ENCODE measurements at places on chromosomes 2 and 18. TPM values are rescaled to one million over a fixed set of nuclear protein-coding genes. Genes with fewer than 3 reads are reported as not detected.
A peak's percentile ranks its signal among the peaks of the same experiment; 100 is the strongest.

Gene ADAM23
- total RNA-seq, result 6.1 TPM

Gene TFCP2L1
- total RNA-seq, result 21.1 TPM

Gene NOSTRIN
- 12.5 TPM for total RNA-seq

Gene BOLL
- total RNA-seq, result not detected

Gene EVX2
- total RNA-seq, result not detected

Gene DARS1
- total RNA-seq, result 57.5 TPM

Gene GCKR
- total RNA-seq, result 26.8 TPM

Gene PLGLB1
- not detected for total RNA-seq

Gene ALKAL2
- not detected for total RNA-seq

Gene STK11IP
- total RNA-seq, result 29.3 TPM

Gene RPRM
- 2.1 TPM for total RNA-seq

Gene CGREF1
- 9.3 TPM for total RNA-seq

GRCh38 chr18:10785798-10786197, 260.0 kb downstream of the NAPG start:
- no peak for DNase-seq

- no peak for DNase-seq
These were observed 149.3 kb downstream of the TTC32 start for GRCh38 chr2:19752500-19752899.

- DNase-seq, result no peak
These were observed 599.1 kb upstream of the FSHR start for GRCh38 chr2:49753344-49753985.

DNA sequence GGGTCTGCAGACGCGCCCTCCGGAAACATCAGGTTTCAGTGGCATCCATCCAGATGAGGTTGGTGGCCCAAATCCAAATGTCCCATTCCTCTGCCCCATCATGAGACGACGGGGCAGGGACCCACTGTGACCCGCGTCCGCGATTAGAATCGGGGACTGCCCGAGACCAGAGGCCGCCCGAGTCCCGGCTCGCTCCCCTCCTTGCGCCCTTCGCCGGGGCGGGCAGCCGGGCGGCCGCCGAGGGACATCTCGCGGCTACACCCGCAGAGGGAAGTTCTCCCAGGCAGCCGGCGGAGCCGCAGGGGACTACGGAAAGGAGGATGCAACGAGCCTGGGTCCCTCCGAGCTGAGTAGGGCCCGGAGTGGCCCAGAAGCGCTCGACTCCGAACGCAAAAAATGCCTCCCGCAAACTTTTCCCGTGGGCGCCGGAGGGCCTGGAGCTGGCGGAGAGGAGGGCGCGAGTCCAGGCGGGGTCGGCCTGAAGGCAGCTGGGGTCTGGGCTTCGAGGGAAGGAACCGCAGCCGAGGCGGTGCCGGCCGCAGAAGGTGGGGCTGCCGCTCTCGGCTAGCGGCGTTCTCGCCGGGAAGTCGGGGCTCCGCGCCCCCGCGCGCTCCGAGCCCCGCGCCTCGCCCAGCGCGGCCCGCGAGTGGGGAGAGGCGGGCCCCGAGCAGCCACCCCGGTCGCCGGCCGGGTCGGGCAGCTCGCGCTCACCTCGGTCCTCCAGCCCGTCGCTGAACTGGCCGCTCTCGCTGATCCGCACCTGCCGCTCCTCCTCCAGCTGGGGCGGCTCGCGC, 580 bp downstream of the TMEM163 start:
- DNase-seq, result peak; percentile 31

- DNase-seq, result no peak
These were observed 65.7 kb downstream of the RRM2 start for GRCh38 chr2:10188211-10188610.

DNA sequence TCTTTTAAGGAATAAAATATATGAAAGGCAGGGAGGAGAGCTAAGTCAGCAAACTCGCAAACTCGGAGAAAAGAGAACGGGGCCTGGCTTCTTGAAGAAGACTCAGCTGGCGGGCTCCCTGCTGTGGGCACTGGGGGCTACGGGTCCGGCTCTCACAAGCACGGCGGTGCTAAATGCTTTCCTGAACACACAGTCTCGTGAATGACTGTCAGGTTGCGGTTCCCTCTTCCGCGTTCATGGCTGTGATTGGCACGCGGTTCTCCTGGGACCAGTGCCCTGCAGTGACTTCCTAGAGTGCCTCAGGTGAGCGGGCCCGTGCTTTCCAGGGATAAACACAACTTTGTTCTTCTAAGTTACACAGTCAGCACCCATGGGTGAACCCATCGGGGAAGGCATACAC, 208.4 kb downstream of the HDAC4 start:
- no peak for DNase-seq

DNA sequence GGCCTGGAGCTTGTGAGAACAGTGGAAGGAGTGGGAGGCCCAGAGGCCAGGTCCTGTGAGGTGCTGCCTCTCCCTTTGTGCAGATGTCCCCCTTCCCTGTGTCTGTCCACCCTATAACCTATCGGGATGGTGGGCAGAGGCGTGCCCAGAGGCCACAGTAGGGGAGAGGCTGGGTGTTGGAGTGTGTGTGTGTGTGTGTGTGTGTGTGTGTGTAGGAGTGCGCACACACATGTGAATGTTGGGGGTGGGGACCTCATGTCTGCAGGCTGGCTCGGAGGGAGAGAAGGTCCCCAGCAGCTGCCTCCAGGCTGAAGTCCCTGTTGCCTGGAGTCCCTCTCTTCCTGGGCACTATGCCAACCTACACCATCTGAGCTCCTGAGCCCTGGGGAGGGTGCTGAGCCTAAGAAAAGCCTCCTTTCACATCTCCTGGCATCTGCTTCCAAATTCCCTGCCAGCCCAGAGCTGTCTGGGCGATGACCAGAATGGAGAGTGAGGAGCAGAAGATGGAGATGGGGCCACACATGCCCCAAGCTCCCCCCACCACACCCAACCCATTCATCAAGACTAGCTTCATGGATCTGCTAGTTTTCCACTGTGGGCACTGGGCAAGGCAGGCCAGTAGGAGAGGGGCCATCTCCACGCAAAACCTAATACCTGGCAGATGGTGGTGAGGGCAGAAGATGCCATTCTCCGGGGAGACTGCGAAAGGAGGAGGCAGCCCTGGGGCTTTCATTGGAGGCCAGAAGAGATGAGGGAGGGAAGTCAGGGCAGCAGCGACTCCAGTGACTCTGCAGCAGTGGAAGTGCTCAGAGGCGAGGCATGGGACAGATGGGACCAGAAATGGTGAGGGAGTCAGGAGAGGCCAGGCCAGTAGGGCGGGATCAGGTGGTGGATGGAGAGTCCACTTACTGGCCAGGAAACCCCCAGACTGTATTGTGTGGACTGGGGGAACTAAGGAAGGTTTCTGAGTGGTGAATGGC, 20.3 kb downstream of the KCNK3 start:
- DNase-seq, result no peak

- no peak for DNase-seq
These were observed 168.9 kb upstream of the RMP24 start for GRCh38 chr18:35803551-35803950.

- DNase-seq, result no peak
These were observed 135.9 kb upstream of the SERPINE2 start for GRCh38 chr2:224174990-224175389.

- no peak for DNase-seq
These were observed 162.7 kb downstream of the DYSF start for GRCh38 chr2:71615767-71616730.

GRCh38 chr2:181004647-181005325, 24.4 kb downstream of the UBE2E3 start:
- DNase-seq, result no peak

DNA sequence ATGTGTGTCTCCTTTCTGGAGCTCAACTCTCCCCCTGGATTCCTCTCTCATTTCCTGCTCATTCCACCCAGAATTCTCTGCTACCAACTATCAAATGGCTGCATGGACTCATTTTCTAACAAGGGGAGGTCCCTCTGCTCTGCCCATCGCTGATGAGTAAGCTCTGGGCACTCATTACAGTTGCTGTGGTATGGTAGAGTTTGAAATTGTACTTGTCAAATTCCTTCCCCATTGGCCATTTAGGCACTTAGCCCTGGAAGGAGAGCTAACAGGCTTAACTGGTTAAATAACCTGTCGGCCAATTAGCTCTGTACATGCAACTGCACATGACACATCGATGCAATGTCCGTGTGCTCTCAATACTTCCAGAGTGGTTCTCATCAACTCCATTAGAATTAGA, 20.4 kb downstream of the COL6A3 start:
- DNase-seq, result no peak

DNA sequence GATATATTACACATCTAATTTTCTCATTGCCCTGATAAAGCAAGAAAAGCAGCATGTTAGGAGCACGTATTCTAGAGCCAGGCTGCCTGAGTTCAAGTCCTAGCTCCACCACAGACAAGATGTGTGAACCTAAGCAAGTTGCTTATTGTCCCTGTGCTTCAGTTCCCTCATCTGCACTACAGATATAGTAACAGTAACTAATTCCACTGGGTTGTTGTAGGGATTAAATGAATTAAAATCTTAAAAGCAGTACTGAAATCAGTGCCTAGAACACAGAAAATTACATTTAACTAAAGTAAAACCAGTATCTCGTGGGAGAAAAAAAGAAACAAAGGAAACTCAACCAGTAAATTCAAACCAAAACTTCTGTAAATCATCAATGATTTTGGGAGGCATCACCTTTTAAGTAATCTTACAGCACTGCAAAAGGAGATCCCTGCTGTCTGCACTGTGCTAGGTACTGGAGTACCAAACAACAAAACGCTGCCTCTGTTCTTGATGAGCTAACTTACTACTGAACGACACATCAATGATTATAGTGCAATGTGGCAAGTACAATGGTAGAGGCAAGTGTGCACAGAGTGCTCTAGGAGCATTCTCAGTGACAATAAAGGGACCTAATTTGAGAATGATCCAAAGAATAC, 7.9 kb downstream of the MAP3K2 start:
- DNase-seq, result no peak

DNA sequence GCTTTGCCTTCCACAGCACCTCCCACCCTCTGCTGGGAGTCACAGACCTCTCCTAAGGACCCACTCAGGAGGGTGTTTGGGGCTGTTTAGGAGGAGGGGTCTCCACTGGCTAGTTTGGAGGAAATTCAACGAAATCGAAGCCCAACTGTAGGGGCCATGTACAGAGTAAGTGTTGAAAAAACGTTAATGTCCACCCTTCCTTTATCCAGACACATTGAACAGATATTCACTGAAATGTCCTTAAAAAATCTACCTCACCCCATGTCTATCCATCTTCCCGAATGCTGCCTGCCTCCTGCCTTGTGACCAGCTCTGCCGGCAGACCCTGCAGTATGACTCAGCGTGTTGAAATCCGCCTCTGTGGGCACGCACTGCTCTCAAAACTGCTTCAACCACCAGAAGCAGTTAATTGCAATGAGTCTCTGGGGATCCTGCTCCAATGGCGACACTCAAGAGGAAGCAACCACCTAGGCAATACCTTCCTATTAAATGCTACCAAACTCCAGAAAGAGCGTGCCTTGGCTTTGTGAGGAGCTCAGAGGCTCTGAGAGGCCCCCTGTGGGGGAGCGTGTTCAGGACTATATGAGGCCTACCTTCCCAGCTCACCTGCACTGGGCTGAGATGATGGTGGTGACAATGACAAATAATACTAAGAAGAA, 61.4 kb upstream of the RTN4 start:
- no peak for DNase-seq

GRCh38 chr2:219560037-219560892, 11.1 kb downstream of the OBSL1 start:
- peak; percentile 30 for DNase-seq

- DNase-seq, result no peak
These were observed 477.3 kb downstream of the LPIN1 start for GRCh38 chr2:12223732-12224131.

GRCh38 chr18:44924785-44925499, 244.3 kb downstream of the SETBP1 start:
- DNase-seq, result no peak

- no peak for DNase-seq
These were observed 86.2 kb downstream of the SMIM21 start for GRCh38 chr18:75341267-75341666.

- DNase-seq, result no peak
These were observed 371.6 kb upstream of the LRP1B start for GRCh38 chr2:142502402-142502801.

GRCh38 chr2:142937347-142937746, 59.9 kb downstream of the KYNU start:
- DNase-seq, result no peak

GRCh38 chr2:239830121-239831000, 194.8 kb downstream of the NDUFA10 start:
- DNase-seq, result no peak

GRCh38 chr2:224395620-224396390, 6.1 kb downstream of the FAM124B start:
- DNase-seq, result no peak

GRCh38 chr2:161243312-161243711, 64.9 kb upstream of the PSMD14 start:
- no peak for DNase-seq

- no peak for DNase-seq
These were observed 181.9 kb downstream of the CALCRL start for GRCh38 chr2:187266147-187266546.

GRCh38 chr2:49240608-49241007, 86.3 kb upstream of the FSHR start:
- DNase-seq, result no peak

DNA sequence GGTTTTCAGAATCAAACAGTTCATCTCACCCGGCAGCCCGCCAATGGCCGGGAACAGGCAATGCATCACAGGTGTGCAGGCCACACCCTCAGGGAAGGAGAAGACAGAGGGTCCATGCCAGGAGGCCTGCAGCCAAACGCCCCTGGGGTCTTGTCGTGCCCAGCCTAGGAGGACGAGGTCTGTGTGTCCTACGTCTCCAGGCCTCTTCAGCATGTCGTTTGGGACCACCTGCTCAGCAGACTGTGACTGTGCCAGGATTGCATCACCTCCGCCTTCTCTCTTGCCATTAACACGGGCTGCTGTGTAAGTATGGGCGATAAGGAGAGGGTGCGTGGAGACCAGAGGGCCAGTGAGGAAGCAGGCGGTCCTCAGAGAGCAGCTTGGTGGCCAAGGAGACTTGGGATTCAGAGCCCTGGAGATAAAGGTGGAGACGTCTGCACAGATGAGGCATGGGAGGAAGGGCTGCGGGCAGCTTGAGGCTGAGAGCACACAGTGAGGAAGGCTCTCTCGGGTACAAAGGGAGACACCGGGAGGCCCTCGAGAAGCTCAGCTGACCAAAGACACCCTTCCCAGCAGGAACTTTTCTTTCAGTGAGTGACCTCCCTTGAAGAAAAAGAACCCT, 37.4 kb upstream of the KLHL29 start:
- DNase-seq, result no peak

GRCh38 chr2:145569108-145569507, 1049.2 kb upstream of the ZEB2 start:
- DNase-seq, result no peak

DNA sequence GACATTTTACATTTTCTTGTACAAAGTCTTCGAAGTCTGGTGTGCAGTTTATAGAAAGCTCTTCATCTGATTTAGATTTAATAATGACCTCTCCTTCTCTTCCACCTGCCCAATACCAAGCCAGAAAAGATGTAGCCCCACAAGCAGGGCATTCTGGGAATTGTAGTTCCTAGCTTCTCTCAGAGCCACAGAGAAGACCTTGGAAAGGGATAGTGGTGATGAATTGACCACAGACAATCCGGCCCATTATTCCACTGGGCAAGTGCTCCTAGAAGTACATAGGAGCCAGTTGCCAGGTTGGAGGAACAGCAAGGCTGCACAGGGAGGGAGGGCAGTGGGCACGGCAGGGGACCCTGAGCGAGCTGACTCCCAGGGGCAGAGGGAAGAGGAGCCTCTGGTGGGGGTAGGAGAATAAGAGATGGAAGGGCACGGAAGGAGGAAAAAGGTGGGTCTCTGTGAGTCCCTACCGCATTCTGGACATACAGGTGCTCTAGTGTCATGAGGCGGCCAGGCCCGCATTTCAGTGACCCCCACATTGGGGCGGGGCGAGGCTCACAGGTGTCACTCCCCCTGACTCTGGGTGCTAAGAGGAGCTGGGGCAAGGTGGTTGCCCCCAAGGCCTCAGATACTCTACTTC, 152.5 kb upstream of the HAAO start:
- no peak for DNase-seq

Data from Calu3 (cell line).